SK-N-DZ (cell line): ENCODE measurements at places on chromosomes 16 and 17.

- no peak for DNase-seq
These were observed 15.5 kb downstream of the NFAT5 start for GRCh38 chr16:69581297-69581696.

DNA sequence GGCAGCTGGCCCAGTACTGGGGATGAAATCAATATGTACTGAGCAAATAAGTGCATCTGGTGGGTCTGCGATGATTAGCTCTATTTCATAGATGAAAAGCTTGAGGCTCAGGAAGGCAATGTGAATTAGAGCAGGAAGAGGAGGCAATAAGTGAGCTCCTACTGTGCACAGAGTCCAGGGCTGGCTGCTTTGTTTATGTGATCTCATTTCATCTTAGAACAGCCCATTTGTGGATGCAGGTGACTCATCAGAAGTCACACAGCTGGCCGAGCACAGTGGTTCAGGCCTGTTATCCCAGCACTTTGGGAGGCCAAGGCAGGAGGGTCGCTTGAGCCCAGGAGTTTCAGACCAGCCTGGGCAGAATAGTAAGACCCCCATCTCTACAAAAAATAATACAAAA lies 7.1 kb downstream of the TMEM114 start:
- no peak for DNase-seq

- peak; percentile 81 for DNase-seq
These were observed 5.9 kb upstream of the CD68 start for GRCh38 chr17:7573324-7574080.

- no peak for DNase-seq
These were observed 25.5 kb downstream of the RAB11FIP3 start for GRCh38 chr16:450785-451512.

GRCh38 chr16:84700446-84701300 lies 873 bp downstream of the USP10 start:
- peak; percentile 24 for DNase-seq

DNA sequence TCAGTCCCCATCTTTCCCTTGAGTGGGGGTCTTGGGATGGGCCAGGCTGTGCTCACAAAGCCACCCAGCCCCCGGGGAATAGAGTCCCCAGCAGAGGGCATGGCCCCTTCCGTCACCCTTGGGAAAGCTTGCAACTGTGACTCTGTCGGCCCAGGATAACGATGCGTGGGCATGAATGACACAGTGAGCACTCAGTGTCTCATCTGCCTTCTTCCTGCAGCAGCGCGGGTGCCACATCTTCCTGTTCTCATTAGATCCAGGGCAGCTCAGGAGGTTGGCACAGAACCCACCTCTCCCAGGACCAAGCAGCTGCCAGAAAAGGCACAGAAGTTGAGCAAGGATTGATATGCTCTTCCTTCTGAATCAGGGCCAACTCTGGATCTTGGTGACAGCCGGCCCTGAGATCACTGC lies 84.7 kb downstream of the MRC2 start:
- no peak for DNase-seq

GRCh38 chr16:89123001-89123830 lies 29.6 kb downstream of the ACSF3 start:
- no peak for DNase-seq

GRCh38 chr17:21167303-21167702 lies 40.5 kb downstream of the DHRS7B start:
- no peak for DNase-seq

DNA sequence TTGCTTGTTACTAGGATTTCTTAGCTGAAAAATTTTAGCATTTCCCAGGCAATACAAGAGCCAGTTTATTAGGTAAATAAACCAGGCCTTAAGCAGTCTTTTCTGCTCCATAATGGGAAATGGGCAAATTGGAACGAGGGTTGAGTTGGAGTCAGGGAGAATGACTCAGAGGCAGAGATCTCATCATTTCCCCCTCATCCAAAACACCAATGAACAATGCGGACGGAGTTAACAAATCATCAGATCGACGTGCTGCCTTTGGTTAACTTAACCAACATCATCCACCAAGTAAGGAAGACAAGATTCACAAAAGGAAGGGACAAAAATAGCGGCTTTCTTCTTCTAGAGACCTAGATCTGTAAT lies 243.5 kb downstream of the STX8 start:
- no peak for DNase-seq

- DNase-seq: no peak
These were observed 78.0 kb downstream of the KNOP1 start for GRCh38 chr16:19639986-19640421.
